ENCODE measurements at places on chromosomes 5 and 9. TPM values are rescaled to one million over a fixed set of nuclear protein-coding genes. Genes with fewer than 3 reads are reported as not detected.

PPP3R2 gene
- not detected for total RNA-seq

LCN10 gene
- 1.7 TPM for total RNA-seq

PKD2L2 gene
- not detected for total RNA-seq

WASHC1 gene
- 7.6 TPM for total RNA-seq

PCDHGC4 gene
- total RNA-seq = 1.6 TPM

FCN2 gene
- not detected for total RNA-seq

GABRA6 gene
- total RNA-seq = not detected

BTNL3 gene
- not detected for total RNA-seq

HMMR gene
- total RNA-seq = 2.6 TPM

UTP15 gene
- total RNA-seq = 15.5 TPM

ARHGEF37 gene
- total RNA-seq = 50.6 TPM

F2R gene
- total RNA-seq = 70.9 TPM

CDH6 gene
- 0.61 TPM for total RNA-seq

IL13 gene
- total RNA-seq = not detected

CTXN3 gene
- total RNA-seq = not detected

TTC1 gene
- 38.3 TPM for total RNA-seq

SLC4A9 gene
- 1.4 TPM for total RNA-seq

GPR150 gene
- total RNA-seq = 0.25 TPM

ADGRD2 gene
- total RNA-seq = not detected

COX7C gene
- 379 TPM for total RNA-seq

Measured in lower leg skin (tissue), 4 donors.